ENCODE measurements at places on chromosomes 7 and 10.

DNA sequence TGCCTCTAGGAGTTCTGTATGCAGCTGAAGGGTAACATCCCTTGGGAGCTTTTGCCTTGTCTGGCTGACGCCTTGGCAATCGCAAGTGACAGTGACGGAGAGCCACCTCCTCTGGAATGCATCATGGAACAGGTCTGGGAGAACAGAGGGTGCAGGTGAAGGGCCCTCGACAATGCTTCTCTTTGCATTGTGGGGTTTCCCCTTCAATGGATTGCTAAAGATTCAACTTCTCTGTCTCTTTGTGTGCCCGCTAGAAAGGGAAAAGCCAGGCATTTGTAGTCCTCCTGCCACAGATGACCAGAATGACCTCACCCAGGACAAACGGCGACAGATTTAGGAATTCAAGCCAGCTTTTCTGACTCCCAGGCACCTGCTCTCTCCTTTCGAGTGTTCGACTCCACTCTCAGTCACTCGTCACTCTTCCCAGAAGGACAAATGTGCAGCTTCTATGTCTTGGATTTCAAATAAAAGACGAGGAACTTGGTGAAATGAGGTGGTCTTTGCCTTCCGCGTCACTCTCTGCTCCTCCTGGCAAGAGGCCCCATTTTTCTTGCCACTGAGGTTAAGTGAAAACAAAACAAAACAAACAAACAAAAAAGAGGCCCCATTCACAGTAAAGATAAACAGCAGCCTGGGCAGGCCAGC, 26.1 kb downstream of the IL2RA start:
- DNase-seq: no peak

DNA sequence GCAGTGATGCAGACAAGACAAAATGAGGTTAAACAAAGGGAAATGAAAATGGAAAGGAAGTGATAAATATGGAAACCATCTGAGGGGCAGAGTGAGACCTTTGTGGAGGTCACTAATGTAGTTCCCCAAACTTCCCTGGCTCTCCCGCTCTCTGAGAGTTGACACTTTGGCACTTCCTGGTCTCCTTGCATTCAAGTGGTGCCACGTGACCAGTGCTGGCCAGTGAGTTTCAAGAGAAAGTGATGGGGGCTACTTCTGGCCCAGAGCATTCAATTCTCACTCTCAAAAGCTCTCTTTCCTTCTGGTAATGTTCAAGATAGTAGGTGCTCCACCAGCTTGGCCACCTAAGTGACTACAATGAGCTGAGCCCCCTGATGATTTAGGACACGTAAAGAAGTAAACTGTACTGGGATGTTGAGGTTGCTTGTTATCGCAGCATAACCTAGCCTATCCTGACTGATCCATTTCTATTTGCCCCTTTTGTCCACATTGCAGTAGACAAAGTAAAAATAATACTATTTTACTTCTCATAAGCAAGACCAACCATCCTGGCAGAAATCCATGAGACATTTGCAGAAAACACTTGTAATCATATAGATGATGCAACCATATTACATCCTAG, 242.0 kb upstream of the YAE1 start:
- no peak for DNase-seq

- DNase-seq: no peak
These were observed 1028.7 kb downstream of the XPNPEP1 start for GRCh38 chr10:108894402-108895301.

DNA sequence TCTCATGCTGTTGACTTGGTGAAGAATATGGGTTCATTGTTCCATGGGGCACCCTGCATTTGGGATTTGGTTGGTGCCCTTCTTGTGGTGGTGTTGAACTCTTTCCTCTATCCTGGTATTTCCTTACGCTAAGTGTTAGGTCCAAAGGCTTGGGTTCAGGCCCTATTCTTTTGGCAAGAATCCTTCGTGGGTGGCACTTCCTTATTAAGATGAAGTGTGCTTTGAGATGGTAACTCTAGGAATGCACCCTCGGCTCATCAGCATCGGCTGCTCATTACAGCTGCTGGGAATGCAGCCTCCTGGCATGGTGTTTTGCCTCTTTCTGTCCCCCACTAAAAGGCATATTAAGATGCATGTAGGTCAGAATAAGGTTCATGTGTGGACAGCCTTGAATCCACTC, 380.7 kb downstream of the RPS24 start:
- no peak for DNase-seq

GRCh38 chr7:142168746-142169145, 57.2 kb downstream of the MGAM2 start:
- DNase-seq: no peak

GRCh38 chr7:90579181-90579688, 16.9 kb upstream of the CDK14 start:
- no peak for DNase-seq

- no peak for DNase-seq
These were observed 121.1 kb downstream of the C10orf90 start for GRCh38 chr10:126549344-126549743.

DNA sequence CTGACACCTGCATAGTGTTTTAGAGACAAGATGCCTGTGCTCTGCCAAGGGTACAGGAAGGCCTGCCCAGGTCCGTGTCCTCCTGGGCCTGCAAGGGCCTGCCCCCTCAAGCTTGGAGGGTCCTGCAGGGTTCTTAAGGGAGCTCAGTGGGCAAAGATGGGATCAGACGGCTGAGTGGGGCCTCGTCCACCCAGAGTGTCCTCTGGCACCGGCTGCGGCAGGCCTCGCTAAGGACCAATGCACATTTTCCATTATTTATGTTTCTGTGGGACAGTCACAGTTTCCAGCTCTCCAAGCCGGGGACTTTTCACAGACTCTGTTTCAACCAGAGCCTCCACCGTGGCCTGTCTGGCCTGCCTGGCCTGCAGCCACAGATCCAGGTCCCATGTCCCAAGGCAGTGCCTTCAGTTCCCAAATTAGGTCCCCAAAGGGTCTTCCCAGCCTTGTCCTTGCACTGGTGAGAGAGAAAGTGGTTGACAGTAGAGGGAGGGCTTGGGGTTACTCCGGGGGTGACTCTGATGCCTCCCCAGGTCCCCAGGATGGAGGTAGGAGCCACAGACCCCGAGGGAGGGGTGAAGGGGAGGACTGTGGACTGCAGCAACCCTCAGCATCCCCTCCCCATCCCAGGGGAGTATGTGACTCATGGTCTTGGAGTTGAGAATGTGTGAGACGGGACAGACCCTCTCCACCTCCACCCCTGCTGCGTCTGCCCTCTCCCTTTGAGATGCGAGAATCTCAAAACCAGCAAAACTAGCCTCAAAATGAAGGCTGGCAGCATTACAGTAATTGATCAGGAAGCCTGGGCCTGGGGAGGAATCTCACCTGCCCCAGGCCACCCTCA, 14.8 kb downstream of the MYL10 start:
- no peak for DNase-seq

DNA sequence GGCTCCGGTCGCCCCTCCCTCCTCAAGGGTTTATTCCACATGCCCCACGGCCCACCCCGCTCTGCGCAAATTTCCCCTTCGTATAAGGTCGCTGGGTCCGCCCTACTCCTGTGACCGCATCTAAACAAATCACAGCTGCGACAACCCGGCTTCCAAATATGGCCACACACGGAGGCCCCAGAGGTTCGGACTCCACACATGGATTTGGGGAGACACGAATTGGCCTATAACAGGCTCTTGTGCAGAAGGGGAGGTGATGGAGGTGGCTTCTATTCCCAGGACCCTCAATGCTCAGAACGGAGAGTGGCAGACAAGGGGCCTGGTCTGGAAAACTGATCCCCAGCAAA, 90.1 kb downstream of the FOXL3 start:
- no peak for DNase-seq

DNA sequence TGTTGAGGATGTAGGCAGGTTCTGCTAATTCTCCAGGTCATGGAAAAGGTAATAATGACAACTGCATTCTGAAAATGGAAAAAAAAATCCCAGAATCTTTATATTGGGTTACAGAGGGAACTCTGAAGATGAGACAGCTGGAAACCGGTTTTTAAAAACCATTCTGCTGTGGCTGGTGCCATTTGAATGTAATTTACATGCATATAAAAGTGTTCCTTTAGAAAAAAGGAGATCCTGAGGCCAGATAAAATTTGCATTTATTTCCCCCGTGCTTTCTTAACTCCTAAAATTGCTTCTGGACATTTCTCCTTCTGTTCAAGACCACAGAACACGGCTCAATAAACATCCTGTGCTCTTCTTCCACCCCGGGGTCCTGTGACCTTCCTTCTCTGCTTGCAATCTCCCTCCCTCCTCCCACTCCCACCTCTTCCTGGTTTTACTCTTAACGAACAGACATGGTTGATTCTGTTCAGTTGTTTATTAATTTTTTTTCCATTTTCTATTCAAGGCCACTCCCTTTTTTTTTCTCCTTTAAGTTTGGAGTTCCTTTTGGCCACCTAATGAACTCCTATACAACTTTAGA, 41.6 kb downstream of the SH2D4B start:
- no peak for DNase-seq

- DNase-seq: no peak
These were observed 84.8 kb downstream of the FAM53B start for GRCh38 chr10:124659380-124659779.

GRCh38 chr7:101945034-101945758, 127.8 kb downstream of the CUX1 start:
- DNase-seq: no peak

- no peak for DNase-seq
These were observed 105.8 kb downstream of the THSD7A start for GRCh38 chr7:11726001-11726793.

- DNase-seq: no peak
These were observed 25.2 kb upstream of the OTUD1 start for GRCh38 chr10:23413629-23414089.

DNA sequence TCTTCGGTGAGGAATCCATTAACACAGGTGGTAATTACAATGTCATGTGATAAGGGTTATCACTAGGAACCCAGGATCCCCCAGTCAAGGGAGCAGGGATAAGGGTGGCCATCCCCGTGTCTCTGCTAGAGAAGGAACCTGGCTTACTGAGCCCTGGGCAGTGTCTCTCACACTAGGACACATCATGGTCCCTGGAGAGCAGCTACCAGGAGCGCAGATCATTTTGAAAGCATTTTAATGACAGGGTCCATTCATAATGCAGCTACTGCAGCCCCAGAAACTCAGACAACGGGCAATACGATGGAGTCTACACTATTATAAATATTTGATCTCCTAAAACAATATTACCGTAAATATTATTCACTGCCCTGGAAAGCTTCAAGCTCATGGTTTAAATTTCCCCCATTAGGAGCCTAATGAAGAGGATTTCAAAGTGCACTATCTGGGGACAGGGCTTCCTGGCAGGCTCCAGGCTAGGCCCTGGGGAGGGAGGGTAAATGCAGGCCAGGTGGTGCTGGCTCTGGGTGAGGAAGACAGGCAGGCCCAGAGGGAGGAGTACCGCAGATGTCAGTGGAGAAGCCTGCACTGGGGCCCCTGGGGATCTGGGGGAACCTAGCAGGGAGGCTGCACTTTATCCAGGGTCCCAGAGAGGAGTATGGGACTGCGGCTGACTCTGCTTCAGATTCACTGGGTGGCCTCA, 52.6 kb upstream of the LOXL4 start:
- DNase-seq: no peak

GRCh38 chr7:26668821-26669220, 195.6 kb downstream of the SKAP2 start:
- no peak for DNase-seq

DNA sequence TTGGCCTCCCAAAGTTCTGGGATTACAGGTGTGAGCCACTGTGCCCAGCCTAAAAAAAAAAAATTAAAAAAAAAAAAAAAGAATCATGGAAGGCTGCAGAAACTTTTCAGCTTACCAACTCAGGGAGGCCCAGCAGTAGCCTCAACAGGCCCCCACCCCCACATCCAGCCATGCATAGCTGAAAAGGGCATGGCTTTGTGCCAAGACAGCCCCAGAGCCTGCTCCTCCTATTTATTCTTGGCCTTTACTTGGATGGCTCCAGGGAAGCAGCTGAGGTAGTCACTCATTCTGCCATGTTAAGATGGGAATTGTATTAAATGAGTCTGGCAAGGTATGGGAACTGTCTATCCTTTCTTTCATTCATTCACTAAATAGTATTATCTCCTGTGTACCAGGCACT, 13.7 kb upstream of the CNNM2 start:
- no peak for DNase-seq

DNA sequence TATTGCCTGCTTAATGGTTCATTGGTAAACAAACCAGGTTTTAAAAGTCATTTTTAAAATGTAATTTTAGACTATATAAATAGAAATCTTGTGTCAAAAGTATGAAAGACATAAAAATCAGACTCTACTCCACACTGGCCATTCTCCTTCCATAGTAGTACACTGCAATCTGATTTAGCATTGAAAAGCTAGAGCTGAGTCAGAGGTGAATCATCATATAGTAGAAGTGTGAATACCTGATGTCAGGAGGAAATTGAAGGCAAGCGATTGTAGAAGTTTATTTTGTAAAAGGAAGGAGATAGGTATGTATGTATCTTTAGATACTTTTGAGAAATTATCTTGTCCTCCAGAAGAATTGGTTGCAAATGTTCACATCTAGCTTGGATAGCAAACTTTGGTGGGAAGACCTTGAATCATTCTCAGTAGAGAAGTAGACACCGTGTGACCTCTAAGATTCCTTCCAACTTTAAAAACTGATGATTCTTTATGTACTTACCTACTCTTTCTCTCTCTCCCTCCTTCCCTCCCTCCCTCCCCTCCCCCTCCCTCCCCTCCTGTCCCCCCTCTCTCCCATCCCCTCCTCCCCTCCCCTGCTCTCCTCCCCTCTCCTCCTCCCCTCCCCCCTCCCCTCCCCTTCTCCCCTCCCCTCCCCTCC, 88.1 kb downstream of the BTAF1 start:
- no peak for DNase-seq

DNA sequence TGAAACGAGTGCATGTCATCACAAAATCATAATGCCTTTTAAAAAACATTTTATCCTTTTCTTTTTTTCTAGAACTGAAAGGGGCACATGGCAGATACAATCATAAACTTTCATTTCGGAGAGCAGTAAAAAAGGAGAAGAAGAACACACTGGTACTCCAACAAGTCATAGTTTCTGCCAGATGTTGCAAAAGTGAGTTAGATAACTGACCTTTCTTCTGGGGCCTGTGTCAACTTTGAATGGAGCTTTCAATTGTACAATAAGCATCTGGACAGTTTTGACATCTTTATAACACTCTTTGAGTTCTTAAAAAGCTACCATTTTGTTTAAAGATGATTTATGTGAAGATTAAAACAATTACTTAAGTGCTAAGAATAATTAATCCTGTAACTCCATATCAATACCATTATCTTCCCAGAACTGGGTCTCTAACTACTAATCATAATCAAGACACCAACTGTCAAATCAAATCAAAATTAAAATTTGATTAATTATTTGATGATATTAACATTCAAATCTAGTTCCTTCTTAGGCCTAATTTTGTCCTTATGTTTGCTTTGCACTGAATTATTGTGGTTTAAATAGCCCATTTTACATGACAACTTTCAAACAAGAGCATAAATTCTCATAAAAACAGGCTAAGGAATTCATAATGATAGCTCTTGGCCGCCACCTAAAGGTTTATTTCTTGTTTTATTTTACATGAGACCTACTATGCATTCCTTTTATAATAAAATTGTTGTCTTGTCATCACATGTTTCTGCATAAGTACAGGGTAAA, 19.5 kb upstream of the ITGB8 start:
- no peak for DNase-seq
